ENCODE measurements at places on chromosomes 4 and X.

DNA sequence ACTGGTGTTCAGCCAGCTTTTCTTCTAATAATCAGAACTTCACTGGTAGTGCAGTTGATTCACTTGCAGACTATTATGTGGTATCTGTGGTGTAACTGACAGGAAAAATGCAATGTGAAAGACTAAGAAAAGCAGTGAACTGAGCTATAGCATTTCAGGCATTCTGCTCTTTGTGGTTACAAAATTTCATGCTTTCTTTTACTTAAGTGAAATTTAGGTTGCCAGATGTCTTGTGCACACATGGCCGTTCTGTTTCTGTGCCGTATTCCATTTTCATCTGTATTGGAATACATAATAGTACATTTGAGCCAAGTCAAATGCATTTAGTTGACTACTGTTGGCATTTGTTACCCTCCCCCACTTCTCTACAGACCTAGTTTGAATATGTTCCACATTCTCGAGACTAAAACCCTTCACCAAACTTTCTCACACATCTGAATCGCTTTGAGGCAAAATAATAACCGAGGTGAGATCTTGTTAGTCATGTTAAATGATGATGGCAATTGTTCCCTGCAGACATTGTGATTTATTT is 8.2 kb downstream of the RTL3 start:
- no peak for DNase-seq

GRCh38 chr4:101155945-101156344 is 191.4 kb downstream of the PPP3CA start:
- DNase-seq = no peak

DNA sequence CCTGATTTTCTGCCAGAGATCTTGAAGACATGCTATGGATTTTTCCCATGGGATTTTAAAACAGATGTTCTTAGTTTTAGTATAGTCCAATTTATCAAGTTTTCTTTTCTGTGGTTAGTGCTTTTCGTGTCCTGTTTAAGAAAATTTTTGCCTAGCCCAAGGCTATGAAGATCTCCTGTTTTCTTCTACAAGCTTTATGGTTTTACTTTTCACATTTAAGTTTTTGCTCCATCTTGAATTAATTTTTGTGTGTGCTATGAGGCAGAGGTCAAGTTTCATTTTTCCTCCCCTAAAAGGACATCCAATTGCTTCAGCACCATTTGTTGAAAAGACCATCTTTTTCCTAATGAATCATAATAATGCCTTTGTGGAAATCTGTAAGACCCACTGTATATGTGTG is 65.6 kb downstream of the POLR2B start:
- DNase-seq = no peak

- no peak for DNase-seq
Observed at GRCh38 chrX:130694983-130695382, 208.0 kb downstream of the ENOX2 start.

DNA sequence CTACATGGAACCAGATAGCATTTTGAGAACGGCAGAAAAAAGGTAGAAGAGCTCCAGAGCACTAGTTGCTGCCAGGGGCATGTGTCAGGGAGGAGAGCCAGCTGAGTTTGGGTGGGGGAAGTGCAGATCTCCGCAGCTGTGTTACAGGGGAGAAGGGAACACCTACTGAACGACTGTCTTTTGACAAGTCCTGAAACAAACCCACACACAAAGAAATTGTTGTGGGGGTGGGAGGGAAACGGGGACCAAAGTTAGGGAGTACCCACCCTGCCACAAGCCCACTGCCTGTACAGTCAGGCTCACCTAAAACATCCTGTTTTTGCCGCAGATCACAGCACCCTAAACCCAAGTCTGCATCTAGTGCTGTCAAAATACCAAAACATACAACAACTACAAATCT is 55.5 kb downstream of the LEF1 start:
- no peak for DNase-seq

DNA sequence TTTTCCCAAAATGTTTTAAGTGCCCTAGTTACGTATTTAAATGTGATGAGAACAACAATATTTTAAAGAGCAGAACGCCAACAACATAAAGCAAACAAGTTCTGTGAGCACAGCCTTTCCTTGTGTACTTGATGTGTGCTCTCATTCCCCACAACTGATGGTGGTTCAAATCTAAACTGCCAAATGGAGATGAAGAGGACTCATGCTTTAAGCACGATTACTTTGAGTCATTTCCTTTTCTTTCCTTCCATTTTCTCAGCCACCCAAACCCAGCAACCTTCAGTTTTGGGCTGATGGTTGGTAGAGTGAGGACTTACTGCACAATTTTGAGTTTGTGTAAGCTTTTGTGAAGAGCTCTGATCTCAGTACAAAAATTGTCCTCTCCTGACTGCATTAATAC is 1.7 kb downstream of the NSD2 start:
- peak; percentile 69 for DNase-seq

DNA sequence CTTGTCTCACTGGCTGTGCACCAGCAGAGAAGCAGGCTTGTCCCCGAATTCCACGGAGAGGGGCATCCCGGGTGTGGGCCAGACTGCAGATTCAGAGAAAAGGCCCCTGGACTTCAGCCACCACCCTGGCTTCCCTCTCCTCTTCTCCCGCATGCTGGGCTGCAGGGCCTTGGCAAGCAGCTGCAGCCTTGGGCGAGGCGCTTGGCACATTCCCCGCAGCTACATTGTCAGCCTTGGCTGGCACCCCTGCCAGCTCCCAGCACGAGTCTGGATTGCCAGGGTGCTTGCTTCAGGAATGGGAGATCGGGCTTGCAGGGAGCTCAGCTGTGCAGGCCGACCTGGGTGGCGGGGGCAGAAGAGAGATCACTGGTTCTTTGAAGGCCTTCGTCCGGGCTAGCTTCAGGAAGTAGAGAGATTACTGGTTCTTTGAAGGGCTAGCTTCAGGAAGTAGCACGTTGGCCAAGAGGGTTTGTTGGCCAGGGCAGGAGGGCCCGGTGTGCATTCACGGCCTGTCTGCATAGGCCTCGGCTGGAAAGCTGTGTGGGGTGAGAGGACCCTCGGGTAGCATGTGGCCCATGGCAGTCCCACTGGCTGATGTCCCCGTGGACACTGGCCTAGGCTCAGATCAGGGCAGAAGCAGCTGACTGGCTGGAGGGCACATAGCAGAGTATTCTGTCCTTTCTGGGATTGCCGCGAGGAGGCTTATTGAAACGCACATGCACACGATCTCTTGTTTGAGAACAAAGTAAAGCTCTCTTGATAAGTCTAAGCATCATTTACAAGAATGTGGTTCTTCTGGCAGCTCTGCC is 2.7 kb downstream of the ABCD1 start:
- DNase-seq = no peak

GRCh38 chrX:48487362-48487798 is 11.4 kb downstream of the FTSJ1 start:
- peak; percentile 89 for DNase-seq

- DNase-seq = peak; percentile 41
Observed at GRCh38 chr4:55906989-55907388, 41.8 kb upstream of the CEP135 start.

DNA sequence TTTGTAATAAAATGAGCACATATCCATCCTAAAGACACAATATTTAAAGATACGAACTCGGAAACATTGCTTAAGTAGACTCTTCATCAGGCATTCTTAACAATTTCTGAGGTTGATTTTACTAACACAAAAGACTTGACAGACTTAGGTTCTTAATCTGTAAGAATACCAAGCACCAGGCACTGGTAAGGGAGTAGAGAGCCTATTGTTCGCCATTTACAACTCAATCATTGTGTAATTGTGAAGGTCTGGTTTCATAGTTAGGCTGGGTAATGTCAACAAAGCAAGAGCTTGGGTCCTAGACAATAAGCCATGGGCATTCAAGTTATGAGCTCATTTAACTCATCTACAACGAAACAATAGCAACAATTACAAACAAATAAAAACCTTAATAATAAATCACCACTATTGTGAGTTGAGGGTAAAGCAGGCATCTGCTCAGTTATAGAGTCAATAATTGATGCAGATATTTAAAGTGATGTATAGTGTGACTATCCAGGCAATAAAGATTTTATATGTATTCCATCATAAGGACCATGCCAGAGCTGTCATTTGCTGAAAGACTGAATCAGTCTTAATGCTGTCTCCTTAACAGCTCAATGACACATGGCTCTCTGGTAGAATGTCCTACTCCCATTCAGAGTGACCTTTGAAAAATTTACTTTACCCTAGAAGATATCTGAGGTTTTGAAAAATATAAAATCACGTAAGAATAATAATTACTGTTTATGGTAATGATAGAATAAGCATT is 664.0 kb upstream of the PCDH7 start:
- DNase-seq = no peak

DNA sequence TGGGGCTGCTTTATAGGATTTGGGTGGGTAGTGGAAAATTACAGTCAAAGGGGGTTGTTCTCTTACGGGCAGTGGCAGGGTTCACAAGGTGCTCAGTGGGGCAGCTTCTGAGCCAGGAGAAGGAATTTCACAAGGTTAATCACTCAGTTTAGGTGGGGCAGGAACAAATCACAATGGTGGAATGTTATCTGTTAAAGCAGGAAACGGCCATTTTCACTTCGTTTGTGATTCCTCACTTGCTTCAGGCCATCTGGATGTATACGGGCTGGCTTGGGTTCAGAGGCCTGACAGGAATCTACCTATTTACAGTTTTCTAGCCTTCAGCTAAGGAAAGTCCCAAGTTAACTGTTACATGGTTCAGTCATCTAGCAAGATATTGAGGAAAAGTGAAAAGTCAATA is 1003.5 kb downstream of the STPG2 start:
- no peak for DNase-seq

DNA sequence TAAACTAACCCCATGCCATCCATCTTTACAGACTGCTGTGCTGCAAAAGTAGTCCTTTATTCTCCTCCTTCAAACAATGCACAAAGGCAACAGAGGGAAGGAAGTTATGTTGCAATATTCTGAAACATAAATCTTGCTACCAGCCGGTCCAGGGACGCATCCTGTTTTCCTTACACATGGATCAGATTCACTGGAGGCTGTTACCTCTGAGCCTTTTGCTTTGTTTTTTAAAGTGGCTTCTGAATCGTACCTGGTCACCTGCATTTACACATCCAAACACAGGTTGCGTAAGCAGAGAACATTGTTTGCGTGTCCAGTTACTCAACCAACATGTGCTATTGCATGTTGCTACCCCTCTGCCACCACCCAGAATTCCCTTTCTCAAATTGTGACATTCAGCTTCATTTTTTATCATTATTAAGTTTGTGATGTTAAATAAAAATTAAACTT is 8.8 kb downstream of the PPARGC1A start:
- no peak for DNase-seq

DNA sequence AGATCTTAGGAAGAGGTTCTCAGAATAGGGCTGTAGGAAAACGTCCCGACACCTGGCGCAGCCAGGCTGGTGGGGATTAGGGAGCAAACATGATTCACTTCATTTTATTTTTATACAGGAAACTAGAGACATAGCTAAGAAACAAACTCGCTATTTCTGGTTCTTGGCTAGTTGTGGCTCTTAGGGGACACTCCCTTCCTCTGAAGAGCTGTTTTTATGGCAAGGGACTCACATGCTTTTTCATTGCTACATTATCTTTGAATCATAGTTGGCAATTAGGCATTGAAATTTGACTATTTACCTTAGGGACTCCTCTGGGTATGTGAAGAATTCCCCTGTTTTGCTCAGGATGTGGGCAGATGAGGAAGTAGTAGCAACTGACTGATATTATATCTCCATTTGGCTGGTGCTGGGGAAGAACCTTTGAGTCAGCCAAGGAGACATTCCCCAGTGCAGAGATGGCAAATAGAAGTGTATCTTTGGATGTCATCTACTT is 174.5 kb downstream of the SMIM20 start:
- peak; percentile 84 for DNase-seq

GRCh38 chrX:57379296-57379695 is 92.8 kb downstream of the FAAH2 start:
- DNase-seq = no peak

- no peak for DNase-seq
Observed at GRCh38 chr4:1381181-1381621, 25.0 kb downstream of the NKX1-1 start.

- DNase-seq = no peak
Observed at GRCh38 chr4:2436761-2437474, 18.2 kb downstream of the CFAP99 start.

GRCh38 chrX:154136627-154137161 is 7.3 kb upstream of the OPN1LW start:
- peak; percentile 2 for DNase-seq

DNA sequence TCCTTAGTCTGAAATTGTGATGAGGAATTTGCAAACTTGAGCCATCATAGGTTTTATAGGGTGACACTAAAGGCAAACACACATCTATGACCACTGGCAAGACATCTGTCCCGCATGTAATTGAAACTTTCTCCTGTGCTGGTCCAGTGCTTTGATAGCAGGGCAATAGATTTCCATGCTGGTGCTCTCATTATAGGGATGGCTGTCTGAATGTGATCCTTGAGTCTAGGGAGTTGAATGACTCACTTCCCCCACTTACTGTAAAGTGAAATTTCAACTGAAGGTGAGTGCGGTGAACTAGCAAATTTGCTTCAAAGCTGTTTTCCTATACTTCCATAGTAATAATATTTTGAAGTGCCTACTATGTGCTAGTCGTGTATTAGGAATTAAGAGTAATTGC is 1630.0 kb downstream of the STIM2 start:
- DNase-seq = no peak

DNA sequence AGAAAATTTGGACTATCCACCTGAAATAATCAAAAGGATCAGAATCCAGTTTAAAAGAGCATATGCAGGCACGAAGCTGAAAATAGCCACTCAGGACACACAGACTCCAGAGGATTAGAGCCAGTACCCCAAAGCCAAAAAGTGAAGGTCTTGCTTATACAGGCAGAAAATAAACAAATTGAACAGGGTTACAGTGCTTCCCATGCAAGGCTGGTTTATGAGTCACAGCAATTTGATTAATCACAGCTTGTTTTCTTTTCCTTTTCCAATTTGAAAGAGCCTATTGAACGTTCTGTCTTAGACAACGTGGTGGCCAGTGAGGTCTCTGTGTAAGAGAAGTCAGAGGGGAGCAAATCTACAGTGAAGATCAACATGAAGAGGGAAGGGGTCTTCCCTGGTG is 10.2 kb downstream of the HGFAC start:
- peak; percentile 14 for DNase-seq

- no peak for DNase-seq
Observed at GRCh38 chr4:55312489-55313101, 33.4 kb upstream of the SRD5A3 start.

GRCh38 chrX:131617182-131617581 is 73.3 kb downstream of the OR13H1 start:
- peak; percentile 49 for DNase-seq

DNA sequence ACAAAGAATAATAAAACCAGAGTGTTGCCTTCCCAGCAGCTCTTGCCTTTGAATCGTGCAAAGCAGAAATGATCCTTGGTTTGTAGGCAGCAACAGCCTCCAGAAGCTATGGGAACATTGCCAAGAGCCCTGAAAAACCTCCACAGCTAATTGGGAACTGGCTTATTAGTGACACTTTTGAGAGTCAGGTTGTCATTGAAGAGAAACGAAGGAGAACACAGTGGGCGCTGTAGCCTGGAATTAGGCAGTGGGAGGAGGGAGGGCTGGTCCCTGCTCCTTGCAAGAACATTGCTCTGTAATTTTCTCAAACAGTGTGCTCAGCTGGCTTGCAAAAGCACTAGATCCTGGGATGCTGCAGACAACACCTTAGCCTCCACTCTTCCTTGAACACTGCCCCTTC is 331.5 kb upstream of the EMCN start:
- no peak for DNase-seq

- DNase-seq = no peak
Observed at GRCh38 chr4:159272273-159273140, 169.6 kb downstream of the RAPGEF2 start.

- DNase-seq = no peak
Observed at GRCh38 chrX:53678667-53679066, 7.9 kb downstream of the HUWE1 start.
